Anterior cingulate cortex (tissue), 58 donors: ENCODE measurements at places on chromosomes 12 and 14.

GRCh38 chr14:72845196-72845595 is 48.7 kb downstream of the DPF3 start:
- DNase-seq: no peak

DNA sequence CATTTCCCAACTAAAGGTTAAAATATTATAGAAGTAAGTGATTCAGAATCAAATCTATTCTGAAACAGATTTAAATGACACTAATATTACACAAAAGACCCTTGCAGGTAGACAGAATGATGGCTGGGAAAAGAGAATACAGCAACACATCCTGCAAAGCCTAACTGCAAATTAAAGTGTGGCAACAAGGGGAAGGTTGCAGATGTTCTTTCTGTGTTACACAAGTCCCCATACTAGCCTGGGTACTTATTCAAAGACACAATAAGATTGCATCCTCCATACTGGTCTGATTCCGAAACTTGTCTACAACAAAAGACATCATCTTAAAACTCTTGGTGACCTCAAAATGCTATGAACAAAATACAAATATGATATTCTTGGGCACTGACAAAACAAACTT is 50.5 kb downstream of the R3HDM2 start:
- DNase-seq: no peak

DNA sequence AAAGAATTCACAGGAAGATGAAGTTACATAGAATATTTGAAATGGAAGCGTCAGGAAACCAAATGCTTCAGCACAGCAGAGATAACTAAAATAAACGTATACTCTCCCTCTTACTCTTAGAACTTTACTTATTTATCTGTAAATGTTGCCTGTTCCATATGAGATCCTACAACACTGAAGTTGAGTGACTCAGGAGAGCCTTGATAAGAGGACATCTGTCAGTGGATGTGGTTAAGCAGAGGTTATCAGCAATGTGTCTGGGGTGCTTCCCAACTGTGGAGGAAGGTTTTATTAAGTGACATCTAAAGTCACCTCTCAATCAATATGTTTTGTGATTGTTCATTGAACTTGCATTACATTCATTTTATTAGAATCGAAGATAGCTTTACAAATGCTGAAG is 81.9 kb downstream of the NEDD1 start:
- no peak for DNase-seq

DNA sequence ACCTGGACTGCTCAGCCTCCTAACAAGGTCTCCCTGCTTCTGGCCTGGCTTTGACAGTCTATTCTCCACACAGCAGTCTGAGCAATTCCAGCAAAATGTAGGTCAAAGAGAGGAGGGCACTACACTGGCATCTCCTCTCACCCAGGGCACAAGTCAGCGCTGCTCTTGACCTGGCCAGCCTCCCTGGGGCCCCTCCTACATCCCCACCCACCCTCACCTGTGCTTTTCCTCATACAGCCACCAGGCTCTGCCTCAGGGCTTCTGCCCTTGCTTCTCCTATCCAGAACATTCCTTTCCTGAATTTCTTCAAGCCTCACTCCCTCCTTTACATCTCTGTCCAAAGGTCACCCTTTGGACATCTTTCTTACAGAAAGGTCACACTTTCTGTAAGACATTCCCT is 33.7 kb downstream of the GALNT4 start:
- DNase-seq: no peak

DNA sequence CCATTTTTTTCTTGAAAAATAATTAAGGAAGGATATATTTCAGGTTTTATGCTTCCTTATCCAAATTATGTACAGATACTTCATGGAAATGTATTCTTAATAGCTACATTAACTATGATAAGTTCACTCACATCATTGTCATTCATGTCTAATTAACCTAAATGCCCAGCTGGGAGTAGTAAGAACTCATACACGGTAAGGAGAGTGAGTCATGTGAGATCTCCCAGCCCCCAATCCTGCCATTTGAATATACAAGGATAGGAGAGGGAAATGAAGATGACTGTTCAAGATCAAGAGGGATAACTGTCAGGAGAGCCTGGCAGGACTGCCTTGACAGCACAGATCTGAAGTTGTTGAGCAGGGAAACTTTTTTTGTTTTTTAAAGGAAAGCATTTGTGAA is 343.4 kb upstream of the USP15 start:
- no peak for DNase-seq

DNA sequence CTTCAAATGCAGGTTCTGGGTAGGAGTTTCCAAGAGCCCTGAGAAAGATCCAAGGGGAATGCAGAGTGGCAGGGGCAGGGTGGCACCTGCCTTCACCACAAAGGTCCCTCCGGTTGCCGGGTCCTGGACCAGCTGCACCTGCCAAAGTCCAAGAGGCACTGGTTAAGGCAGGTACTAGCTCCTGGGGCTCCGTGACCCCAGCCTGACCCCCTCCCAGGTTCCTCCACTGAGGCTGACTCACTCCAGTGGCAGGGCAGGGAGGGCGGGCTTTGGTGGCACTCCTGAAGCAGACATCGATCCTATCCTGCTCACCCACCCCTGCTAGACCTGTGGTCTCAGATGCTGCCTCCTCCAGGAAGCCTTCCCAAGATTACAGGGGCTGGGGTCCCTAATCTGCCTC is 11.4 kb downstream of the RPS6KL1 start:
- DNase-seq: no peak

- DNase-seq: no peak
Measured at GRCh38 chr12:27534060-27534764, 10.2 kb downstream of the PPFIBP1 start.

GRCh38 chr12:97466000-97466399 is 3.4 kb downstream of the RMST start:
- no peak for DNase-seq

- DNase-seq: no peak
Measured at GRCh38 chr12:50166799-50167048, 445 bp downstream of the CERS5 start.

DNA sequence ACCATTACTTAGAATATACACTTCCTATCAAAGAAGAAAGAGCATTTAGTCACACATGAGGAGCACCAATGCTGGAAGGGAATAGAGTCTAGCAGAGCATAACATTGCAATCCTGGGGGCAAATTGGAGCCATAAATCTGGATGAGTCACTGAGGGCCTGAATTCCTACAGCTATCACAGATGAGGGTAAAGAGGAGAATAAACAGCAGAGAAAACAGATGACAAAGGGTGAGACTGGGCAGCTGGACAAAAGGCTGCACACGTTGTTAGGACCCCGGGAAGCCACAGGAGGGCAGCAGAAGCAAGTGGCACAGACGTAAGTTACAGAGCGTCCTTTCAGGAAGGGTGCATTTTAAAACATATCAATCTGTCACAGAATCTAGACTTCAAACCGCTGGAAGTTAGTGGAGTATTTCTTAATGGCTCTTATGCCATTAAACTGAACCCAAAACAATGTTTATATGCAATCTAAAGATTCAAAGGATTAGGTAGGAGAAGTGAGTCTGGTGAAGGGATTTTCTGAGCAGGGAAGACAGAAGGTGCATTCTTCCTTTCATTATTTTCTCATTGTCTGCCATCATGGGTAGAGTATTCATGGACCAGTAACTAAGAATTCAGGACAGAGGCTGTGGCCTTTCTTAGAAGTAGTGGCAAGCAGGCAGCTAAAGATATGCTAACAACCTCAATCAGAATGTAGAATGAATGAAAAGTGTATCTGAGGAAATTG is 159.8 kb upstream of the DAAM1 start:
- peak; percentile 30 for DNase-seq

GRCh38 chr12:114998750-114999128 is 314.8 kb upstream of the TBX3 start:
- DNase-seq: no peak

- no peak for DNase-seq
Measured at GRCh38 chr12:118332511-118332910, 40.2 kb downstream of the TAOK3 start.

DNA sequence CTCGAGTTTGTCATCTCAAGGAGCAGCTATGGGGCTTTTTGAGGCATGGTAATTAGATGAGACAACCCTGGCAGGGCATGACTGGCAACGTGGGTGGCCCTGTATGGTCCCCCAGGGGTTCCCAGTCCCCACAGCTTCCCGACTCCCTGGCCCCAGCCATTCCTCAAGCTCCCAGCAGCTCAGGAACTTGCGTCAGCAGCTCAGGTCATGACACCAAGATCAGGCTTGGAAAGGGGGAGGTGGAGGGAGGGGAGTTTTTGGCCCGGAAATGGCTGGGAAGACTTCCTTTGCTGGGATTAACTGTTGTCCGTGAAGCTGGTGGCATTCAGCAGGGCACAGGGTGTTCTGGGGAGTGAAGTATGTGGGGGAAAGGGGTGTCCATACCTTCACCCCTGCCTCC is 10.4 kb upstream of the NRIP2 start:
- no peak for DNase-seq

DNA sequence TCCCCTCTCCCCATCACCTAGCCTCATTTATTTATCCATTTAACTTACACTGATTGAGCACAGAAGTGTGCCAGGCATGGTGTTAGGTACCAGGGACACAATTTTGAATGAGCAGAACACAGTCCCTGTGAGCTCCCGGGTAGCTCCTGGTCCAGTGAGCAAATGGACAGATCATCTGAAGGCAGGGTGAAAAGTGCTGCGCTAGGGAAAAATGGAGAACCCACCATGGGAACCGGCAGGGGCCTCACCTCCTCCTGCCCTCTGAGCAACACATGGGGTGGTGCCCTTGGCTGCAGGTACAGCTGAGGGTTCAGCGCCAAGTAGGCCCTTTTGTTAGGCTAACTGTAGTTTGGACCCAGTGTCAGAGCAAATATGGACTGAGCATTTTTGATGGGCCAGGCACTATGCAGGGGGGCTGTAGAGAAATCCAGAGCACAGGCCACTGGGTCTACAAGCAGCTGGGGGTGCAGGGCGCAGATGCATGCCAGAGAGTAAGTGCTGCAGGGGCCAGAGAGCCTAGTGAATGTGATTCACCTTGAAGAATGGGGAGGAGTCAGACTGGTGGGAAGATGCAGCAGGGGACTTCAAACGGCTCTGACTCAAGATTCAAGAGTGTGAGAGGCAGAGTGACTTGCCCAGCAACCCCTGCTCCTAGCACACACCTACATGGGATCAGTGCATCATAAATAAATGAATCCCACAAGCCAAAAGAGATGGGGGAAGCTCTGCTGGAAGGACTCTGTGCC is 28.2 kb downstream of the LTBP2 start:
- no peak for DNase-seq

DNA sequence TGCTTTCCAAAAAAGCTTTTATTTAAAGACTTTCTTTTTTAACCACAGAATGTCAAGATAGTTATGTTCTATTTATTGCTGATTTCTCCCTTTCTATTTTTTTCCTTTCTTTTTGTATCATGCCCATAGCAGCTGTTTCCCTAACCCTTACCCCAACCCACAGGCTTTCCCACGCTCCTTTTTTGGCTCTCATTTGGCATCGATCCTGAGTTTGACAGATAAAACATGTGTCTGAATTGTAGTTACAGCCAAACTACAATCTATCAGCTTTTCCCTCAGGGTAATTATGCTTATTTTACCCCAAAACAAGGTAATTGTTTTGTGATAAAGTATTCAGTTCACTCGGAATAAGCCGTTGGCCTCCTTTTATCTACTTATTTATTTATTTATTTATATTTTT is 46.7 kb downstream of the PDE3A start:
- DNase-seq: no peak

- DNase-seq: no peak
Measured at GRCh38 chr12:45354399-45354798, 138.5 kb downstream of the ANO6 start.

- no peak for DNase-seq
Measured at GRCh38 chr12:72024613-72025012, 86.0 kb downstream of the TPH2 start.
